ENCODE measurements at places on chromosomes 6 and 20.

GRCh38 chr6:14673201-14673600 is 555.6 kb downstream of the CD83 start:
- DNase-seq, result no peak

- DNase-seq, result no peak
These were observed 328.4 kb downstream of the CDC5L start for GRCh38 chr6:44715925-44716324.

- no peak for DNase-seq
These were observed 2.8 kb upstream of the KCNQ2 start for GRCh38 chr20:63475209-63475608.

DNA sequence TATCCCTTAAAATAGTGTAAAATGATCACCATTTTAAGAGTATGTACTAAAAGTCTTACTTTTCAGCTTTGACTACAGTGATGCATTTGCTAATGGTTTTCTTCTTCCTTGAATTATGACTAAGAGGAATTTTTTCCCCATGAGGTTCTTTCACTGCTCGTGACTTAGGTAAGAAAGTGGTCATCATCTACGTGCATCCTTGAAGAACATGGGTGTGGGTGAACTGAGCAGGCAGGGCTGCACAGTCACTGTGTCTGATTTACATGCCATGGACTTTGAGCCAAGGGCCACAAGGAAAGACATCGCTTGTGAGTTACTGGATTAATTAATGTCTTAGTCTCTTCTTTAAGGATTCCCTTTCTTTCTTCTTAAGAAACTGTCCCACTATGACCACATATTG is 33.3 kb downstream of the NQO2 start:
- no peak for DNase-seq

- DNase-seq, result no peak
These were observed 56.8 kb downstream of the NCOA3 start for GRCh38 chr20:47558295-47559066.

- DNase-seq, result no peak
These were observed 122.6 kb upstream of the SHLD1 start for GRCh38 chr20:5627463-5628050.

DNA sequence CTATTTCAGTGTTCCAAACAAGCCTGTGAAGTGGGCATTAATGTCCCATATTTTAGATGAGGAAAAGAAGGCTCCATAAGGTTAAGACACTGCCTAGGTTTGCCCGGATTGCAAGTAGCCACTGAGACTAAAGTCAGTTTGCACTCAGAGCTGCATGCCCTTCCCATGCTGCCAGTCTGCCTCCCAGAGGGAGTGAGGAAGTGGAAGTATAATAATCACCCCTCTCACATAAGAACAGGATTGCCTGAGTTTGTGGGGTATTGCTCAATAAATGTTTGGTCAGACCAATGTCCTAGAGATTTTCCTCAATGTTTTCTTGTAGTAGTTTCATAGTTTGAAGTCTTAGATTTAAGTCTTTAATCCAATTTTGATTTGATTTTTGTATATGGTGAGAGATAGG is 43.9 kb upstream of the CLIC5 start:
- no peak for DNase-seq

Measured in activated CD8-positive, alpha-beta memory T cell treated with anti-CD3 and anti-CD28 coated beads for 48 hours (primary cell).